Subcutaneous preadipocyte (primary cell): ENCODE measurements at places on chromosomes 12 and 14. TPM values are rescaled to one million over a fixed set of nuclear protein-coding genes. Genes with fewer than 3 reads are reported as not detected.

The IFNG-AS1 gene
- not detected in 2 replicates for total RNA-seq

The HCAR1 gene
- 1.1 and 2.2 TPM in 2 replicates for total RNA-seq

The SCNN1A gene
- total RNA-seq: under 0.01 TPM in 2 replicates

The PPP1R1A gene
- not detected in 2 replicates for total RNA-seq

The REP15 gene
- total RNA-seq: 2.6 and 6.3 TPM in 2 replicates

The GPRC5A gene
- total RNA-seq: 4.0 and 13.9 TPM in 2 replicates

The IQSEC3 gene
- not detected in 2 replicates for total RNA-seq

The ACOT6 gene
- not detected in 2 replicates for total RNA-seq

The ANKRD33 gene
- 0.98 and 1.5 TPM in 2 replicates for total RNA-seq

The SLC25A47 gene
- total RNA-seq: not detected in 2 replicates

The NAV3 gene
- total RNA-seq: 66.1 and 182 TPM in 2 replicates

The HOXC10 gene
- 6.6 TPM in 1 of 2 replicates, not detected in the other for total RNA-seq

The TIMELESS gene
- total RNA-seq: 7.3 and 10.4 TPM in 2 replicates

The TPH2 gene
- total RNA-seq: not detected in 2 replicates

The COX6A1 gene
- 197 and 321 TPM in 2 replicates for total RNA-seq

The ARMH4 gene
- 1.4 and 2.9 TPM in 2 replicates for total RNA-seq

The LRTM2 gene
- not detected in 2 replicates for total RNA-seq

The ACSS3 gene
- 4.9 and 9.2 TPM in 2 replicates for total RNA-seq

The DAO gene
- total RNA-seq: not detected in 2 replicates
